ENCODE measurements at places on chromosomes 16 and 17.

DNA sequence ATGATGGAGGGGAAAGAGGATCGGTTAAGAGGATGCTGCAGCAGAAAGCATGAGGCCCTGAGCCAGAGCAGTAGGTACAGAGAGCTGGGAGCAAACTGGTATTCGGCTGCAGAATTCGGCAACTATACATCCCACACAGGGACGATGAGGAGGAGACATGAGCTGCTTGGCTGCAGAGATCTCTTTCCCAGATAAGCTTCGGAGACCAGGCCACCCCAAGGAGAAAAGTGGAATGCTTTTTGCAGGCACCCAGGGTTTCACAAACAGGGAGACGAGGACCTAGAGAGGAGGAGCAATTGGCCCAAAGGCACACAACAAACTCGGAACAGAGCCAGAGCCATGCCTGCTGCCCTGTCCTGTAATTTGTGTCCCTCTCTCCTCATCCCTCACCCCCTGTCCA, 62.0 kb downstream of the TMEM132E start:
- DNase-seq, result no peak

GRCh38 chr16:89004209-89004831, 27.3 kb upstream of the CBFA2T3 start:
- DNase-seq, result no peak

- DNase-seq, result no peak
These were observed 6.0 kb downstream of the PDP2 start for GRCh38 chr16:66886321-66886720.

GRCh38 chr17:35934760-35935159, 4.2 kb upstream of the RDM1 start:
- no peak for DNase-seq

GRCh38 chr16:75456971-75457370, 7.5 kb downstream of the TMEM170A start:
- DNase-seq, result no peak

- peak; percentile 49 for DNase-seq
These were observed 88.2 kb upstream of the FA2H start for GRCh38 chr16:74862743-74863244.

DNA sequence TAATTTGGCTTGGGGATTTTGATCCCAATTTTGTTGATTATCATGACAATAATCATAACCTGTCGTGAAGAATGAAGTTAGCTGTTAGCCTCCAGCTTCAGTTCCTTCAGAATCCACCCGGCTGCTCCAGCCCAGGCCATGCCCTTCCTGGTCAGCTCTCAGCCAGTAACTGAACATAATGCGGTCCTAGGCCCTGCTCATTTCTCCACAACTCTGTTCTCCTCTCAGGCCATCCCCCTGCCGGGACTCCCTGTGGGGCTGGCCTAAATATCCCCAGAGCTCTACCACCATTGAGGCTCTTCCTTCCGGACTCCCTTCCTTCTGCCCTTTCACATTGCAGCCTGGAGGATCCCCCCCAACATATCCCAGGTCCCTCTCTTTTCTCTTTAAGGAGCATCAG, 833.4 kb upstream of the GOT2 start:
- no peak for DNase-seq

GRCh38 chr16:24178496-24178895, 77.6 kb upstream of the CACNG3 start:
- DNase-seq, result no peak

GRCh38 chr17:80839970-80840369, 151.7 kb upstream of the CHMP6 start:
- DNase-seq, result no peak

DNA sequence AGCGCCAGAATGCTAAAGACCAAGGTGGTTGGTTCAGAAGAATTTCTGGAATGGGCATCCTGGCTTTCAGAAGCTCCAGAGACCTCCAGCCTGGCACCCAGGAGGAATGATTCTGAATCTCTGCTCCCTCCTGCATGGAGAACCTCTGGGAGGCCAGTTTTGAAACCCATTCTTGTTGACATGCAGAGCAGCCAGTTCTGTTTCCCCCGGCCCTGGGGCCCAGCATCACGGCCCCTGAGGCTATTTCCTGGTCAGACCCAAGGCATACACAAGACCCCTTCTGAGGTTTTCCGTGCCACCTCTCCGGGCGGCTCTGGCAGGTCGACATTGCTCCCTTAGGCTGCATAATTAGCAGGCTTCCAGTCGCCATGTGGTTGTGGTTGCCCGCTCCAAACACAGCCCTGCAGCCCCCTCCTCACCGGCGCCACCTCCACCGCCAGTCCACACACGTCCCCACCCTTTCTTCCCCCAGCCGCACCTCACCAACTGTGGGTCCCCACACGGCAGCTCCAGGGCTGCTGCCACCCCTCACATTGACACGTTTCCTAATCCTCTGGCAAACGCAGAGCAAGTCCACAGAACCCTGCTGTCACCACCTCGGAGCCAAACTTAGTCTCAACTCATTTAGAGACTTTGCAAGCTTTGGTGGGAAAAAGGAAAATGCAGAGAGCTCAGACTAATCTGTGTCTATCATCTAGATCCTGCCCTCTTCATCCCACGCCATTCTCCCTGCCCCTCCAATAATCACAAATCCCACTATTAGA, 367.1 kb downstream of the SOX9 start:
- no peak for DNase-seq

DNA sequence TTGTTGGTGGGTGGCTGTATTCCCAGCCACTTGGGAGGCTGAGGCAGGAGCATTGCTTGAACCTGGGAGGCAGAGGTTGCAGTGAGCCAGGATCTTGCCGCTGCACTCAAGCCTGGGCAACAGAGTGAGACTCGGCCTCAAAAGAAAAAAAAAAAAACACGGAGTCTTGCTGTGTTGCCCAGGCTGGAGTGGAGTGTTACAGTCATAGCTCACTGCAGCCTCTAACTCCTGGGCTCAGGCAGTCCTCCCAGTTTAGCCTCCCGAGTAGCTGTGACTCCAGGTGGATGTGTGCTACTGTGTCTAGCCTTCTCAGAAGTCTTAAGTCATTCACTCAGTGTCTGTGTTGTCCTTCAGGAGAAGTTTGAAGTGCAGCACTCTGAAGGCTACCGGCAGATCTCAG, 27.4 kb downstream of the NDE1 start:
- DNase-seq, result no peak

DNA sequence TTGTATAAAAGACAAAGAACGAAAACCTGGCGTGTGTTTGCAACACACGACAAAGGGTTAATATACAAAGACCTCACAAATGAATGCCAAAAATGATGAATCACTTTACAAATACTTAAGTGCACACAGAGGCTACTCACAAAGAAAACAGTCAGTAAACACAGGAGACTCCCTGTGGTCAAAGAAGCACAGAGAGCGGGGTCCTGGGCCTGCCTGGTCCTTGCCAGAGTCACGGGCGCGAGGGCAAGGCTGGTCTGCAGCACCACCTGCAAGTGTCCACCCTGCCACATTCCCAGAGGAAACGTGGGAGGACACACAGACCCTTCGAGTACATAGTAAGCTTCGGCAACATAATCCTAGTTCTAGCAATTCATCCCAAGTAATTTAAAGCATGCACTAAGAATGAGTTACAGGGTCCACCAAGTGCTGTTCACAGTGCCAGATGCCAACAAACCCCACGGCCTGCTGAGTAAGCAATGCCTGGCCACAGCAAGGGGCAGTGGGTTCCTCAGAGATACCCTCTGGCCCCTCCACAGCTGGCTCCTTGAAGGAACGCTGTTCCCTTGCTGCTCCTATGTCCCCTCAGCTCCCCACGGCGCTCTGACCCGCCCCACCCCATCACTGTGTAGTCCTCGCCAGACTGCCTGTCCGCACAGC, 24.6 kb upstream of the FAAP100 start:
- DNase-seq, result peak; percentile 80

GRCh38 chr16:81861503-81861902, 82.4 kb downstream of the PLCG2 start:
- DNase-seq, result no peak

- DNase-seq, result peak; percentile 62
These were observed 14.5 kb downstream of the KANSL1 start for GRCh38 chr17:46178550-46179214.

Measured in fibroblast of upper back skin (primary cell).